ENCODE measurements at places on chromosomes 13 and 19. TPM values are rescaled to one million over a fixed set of nuclear protein-coding genes. Genes with fewer than 3 reads are reported as not detected.

The KIRREL2 gene
- total RNA-seq, result not detected

- DNase-seq, result no peak
These were observed 21.4 kb downstream of the MAP2K2 start for GRCh38 chr19:4102339-4103079.

The WDR88 gene
- total RNA-seq, result not detected

GRCh38 chr13:87953381-87953780, 282.2 kb downstream of the SLITRK5 start:
- DNase-seq, result no peak

The NMRK2 gene
- total RNA-seq, result 480 TPM

The PRKCSH gene
- total RNA-seq, result 107 TPM
